ENCODE measurements at places on chromosomes 6 and 20. TPM values are rescaled to one million over a fixed set of nuclear protein-coding genes. Genes with fewer than 3 reads are reported as not detected.

The VSX1 gene
- not detected for total RNA-seq

The AKAP12 gene
- total RNA-seq = 226 TPM

The SPATS1 gene
- total RNA-seq = not detected

The SMPD2 gene
- 9.1 TPM for total RNA-seq

The FHL5 gene
- total RNA-seq = 3.0 TPM

The SNAI1 gene
- total RNA-seq = 0.69 TPM

The SALL4 gene
- total RNA-seq = 1.3 TPM

The MATN4 gene
- total RNA-seq = 1.5 TPM

- no peak for DNase-seq
These were observed 114.9 kb downstream of the FOXC1 start for GRCh38 chr6:1724616-1725015.

GRCh38 chr6:129863664-129864063 lies 2.5 kb upstream of the TMEM244 start:
- no peak for DNase-seq

DNA sequence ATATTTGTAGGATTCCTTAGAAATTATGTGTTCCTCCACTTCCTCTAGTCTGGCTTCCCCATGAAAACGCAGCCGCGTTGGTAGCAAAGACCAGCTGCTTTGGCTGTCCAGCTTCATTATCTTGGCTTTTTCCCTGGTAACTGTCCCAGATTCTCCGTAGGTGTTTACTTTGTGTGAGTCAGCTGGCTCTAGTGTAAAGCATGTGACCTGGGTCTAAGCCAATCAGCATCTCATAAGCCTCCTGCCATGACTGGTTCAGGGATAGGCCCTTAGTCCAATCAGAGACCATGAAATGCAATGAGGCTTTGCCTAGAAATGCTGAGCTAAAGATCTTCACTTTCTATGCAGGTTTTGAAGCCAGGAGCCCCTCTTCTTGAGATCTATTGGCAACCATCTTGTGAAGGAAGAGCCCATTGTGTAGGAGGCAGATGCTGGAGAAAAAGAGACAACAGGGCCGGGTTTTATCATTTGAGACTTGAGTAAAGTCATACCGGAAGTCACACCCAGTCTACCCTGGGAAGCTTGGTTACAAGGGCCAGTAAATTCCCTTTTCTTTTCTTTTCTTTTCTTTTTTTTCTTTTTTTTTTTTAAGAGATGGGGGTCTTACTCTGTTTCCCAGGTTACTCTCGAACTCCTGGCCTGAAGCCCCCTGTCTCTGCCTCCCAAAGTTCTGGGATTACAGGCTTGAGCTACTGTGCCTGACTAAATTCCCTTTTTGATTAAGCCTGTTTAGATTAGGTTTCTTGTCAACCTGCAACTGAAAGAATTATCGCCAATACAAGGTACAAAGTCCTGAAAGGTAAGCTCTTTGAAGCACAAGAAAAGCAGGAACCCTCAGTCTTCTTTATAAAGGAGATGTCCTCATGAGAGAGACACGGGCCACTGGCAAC lies 256.5 kb upstream of the RREB1 start:
- DNase-seq = no peak

Data from urinary bladder (tissue), 4 donors.